GM23338 (cell line): ENCODE measurements at places on chromosomes 3 and 15.

GRCh38 chr3:56785499-56785898 is 16.2 kb downstream of the ARHGEF3 start:
- DNase-seq, result no peak
- no peak overlapping the region for H3K27ac ChIP-seq
- no peaks in the 10 kb centered on the region for H3K27me3 ChIP-seq

DNA sequence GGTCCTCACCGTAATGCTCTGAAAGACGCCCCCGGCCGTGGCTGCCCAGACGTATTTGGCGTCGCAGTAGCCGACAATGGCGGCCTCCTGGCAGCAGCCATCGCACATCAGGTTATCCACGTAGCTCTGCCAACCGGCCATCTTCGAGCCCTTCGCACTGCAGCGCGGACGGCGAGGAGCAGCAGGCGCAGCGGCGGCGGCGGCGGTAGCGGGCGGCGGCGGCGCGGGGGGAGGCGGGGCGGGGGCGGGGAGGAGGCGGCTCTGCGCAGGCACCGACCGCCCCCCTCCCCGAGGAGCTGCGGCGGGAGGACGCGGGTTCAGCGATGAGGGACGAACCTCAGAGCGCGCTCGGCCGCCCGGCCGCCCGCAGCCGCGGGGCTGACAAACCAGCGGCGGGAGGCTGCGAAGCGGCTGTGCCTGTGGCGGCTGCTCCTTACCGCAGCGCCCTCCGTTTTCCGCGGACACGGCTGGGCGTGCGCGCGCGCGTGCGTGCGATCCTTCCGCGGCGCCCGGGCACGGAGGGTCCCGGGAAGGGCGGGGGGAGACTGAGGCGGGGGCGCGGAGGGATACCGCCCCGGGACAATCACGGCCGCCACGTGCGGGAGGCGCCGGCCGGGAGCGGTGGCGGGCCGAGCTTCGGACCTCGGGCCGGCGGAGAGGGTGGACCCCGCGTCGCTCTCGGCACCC is at the start of gene PFN2:
PFN2 (minus strand) TSS at position 180 of the 687 bp plus-strand sequence; CDS start at position 141, 39 bp downstream.
- peak within 1 kb of the TSS; percentile 96 for H3K27ac ChIP-seq
- peak within 1 kb of the TSS; percentile 64 for H3K4me3 ChIP-seq
- peaks cover 32% of the 10 kb centered on the region for H3K4me1 ChIP-seq
- H3K36me3 ChIP-seq, result peaks cover 3% of the 10 kb centered on the region; the same call in 1 of the 2 replicates
- H3K27me3 ChIP-seq, result no peaks in the 10 kb centered on the region
- DNase-seq, result no peak

GRCh38 chr3:14706096-14706495 is 31.2 kb downstream of the C3orf20 start:
- no peaks in the 10 kb centered on the region for H3K27me3 ChIP-seq
- no peaks in the 10 kb centered on the region for H3K4me1 ChIP-seq
- DNase-seq, result no peak
- no peak overlapping the region for H3K4me3 ChIP-seq

GRCh38 chr3:18739099-18739433 is 313.9 kb upstream of the SATB1 start:
- H3K27ac ChIP-seq, result no peak overlapping the region
- no peak overlapping the region for H3K4me3 ChIP-seq
- H3K4me1 ChIP-seq, result no peaks in the 10 kb centered on the region
- no peaks in the 10 kb centered on the region for H3K36me3 ChIP-seq
- DNase-seq, result no peak

- no peak overlapping the region for H3K4me3 ChIP-seq
- DNase-seq, result no peak
- no peak overlapping the region for H3K27ac ChIP-seq
- H3K36me3 ChIP-seq, result no peaks in the 10 kb centered on the region
- H3K4me1 ChIP-seq, result no peaks in the 10 kb centered on the region
Measured at GRCh38 chr3:128312271-128312670, 154.4 kb downstream of the DNAJB8 start.

GRCh38 chr3:15667484-15667883 is 65.9 kb downstream of the BTD start:
- no peak overlapping the region for H3K4me3 ChIP-seq
- no peak for DNase-seq
- H3K27me3 ChIP-seq, result no peaks in the 10 kb centered on the region
- no peak overlapping the region for H3K27ac ChIP-seq
- H3K4me1 ChIP-seq, result peaks cover 32% of the 10 kb centered on the region
- peaks cover 8% of the 10 kb centered on the region; the same call in 1 of the 2 replicates for H3K36me3 ChIP-seq

- DNase-seq, result no peak
- H3K4me3 ChIP-seq, result no peak overlapping the region
- H3K27me3 ChIP-seq, result peaks cover 8% of the 10 kb centered on the region
- peaks cover 1% of the 10 kb centered on the region; the same call in 1 of the 2 replicates for H3K4me1 ChIP-seq
- no peak overlapping the region for H3K27ac ChIP-seq
Measured at GRCh38 chr3:69379661-69380060, 6.2 kb downstream of the FRMD4B start.

GRCh38 chr15:53861792-53862191 is 102.3 kb upstream of the WDR72 start:
- H3K4me3 ChIP-seq, result no peak overlapping the region
- H3K27ac ChIP-seq, result no peak overlapping the region
- no peaks in the 10 kb centered on the region for H3K27me3 ChIP-seq
- no peaks in the 10 kb centered on the region for H3K4me1 ChIP-seq

- DNase-seq, result no peak
- no peak overlapping the region for H3K27ac ChIP-seq
- H3K4me1 ChIP-seq, result no peaks in the 10 kb centered on the region
- H3K4me3 ChIP-seq, result no peak overlapping the region
- no peaks in the 10 kb centered on the region for H3K27me3 ChIP-seq
Measured at GRCh38 chr15:78105476-78106241, 13.3 kb downstream of the SH2D7 start.

DNA sequence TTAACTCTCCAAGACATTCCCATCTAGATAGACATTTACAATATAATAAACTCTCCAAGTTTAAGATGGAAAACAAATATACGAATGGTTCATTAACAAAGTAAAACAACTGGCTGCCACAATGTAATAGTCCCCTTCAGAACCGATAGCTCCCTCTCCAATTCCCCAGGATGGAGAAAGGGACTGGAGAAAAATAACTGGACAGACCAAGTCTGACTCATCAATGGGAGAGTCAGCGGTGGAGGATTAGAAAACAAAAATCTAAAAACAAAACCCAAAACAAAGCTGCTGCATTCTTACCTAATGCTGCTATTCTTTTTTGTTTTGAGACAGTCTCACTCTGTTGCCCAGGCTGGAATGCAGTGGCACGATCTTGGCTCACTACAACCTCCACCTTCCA is 468.1 kb downstream of the SHQ1 start:
- H3K27ac ChIP-seq, result peak overlapping the region; percentile 47; the same call in 1 of the 2 replicates
- DNase-seq, result no peak
- no peak overlapping the region for H3K4me3 ChIP-seq
- H3K4me1 ChIP-seq, result peaks cover 99% of the 10 kb centered on the region
- H3K36me3 ChIP-seq, result 0 out of 2 replicates have a peak, but pooled peaks cover 3% of the 10 kb centered on the region

- 0 out of 2 replicates have a peak, but pooled peaks cover 13% of the 10 kb centered on the region for H3K4me1 ChIP-seq
- H3K4me3 ChIP-seq, result no peak overlapping the region
- no peaks in the 10 kb centered on the region for H3K27me3 ChIP-seq
- no peak for DNase-seq
Measured at GRCh38 chr3:21142949-21143348, 608.1 kb downstream of the ZNF385D start.

DNA sequence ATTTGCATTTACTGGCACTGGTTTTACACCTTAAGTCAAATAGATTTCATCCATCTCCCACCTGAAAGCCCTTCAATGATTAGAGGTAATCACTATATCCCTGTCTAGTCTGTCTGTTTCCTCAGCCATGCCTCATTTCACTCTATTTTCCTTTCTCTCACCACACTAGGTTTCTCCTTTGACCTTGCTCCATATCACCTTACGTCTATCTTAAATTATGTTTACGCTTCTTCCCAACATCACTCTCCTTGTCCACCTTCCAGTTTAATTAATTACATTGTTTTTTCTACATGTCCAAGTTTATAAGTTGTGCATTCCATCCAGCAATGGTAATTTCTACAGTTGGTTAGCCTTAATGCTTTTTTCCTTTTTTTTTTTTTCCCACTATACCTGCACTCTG is 396.7 kb upstream of the PDZRN3 start:
- no peak overlapping the region for H3K4me3 ChIP-seq
- no peak overlapping the region for H3K27ac ChIP-seq
- no peaks in the 10 kb centered on the region for H3K4me1 ChIP-seq

DNA sequence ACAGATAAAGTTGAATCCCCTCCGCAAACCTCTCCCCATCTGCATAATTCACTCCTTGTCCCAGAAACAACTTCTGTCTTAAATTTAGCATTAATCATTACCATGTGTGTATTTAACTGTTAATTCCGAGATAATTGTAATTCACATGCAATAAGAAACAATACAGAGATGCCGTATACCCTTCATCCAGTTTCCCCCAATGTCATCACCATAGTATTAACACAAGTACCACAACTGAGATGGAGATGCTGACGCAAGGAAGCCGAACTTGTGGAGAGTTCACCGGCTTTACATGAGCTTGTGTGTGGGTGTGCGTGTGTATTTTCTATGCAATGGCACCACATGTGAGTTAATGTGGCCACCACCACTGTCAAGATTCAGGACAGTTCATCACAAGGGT is 39.6 kb upstream of the SEC13 start:
- no peaks in the 10 kb centered on the region for H3K4me1 ChIP-seq
- H3K27ac ChIP-seq, result no peak overlapping the region
- no peak overlapping the region for H3K4me3 ChIP-seq

DNA sequence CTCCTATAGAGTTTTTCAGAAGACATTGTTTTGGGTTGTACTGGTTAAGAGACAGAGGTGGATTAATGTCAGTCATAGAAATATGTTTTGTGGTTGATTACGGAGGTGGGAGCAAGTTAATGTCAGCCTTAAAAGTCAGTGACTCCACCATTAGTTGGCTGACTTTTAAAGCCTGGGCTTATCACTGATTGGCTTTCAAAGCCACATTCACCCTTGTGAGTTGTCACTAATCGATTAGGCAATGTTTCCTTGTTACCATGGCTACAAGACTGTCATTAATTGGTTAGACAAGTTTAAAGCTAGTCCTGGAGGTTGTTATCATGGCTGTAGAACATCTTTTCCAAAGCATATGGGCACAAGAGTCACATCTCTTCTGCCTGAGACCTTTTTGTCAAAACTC is 73.0 kb downstream of the NEO1 start:
- DNase-seq, result peak; percentile 9
- no peaks in the 10 kb centered on the region for H3K36me3 ChIP-seq
- no peaks in the 10 kb centered on the region for H3K4me1 ChIP-seq
- no peaks in the 10 kb centered on the region for H3K27me3 ChIP-seq
- no peak overlapping the region for H3K27ac ChIP-seq

GRCh38 chr3:62236016-62236415 is 137.3 kb downstream of the FEZF2 start:
- no peak overlapping the region for H3K27ac ChIP-seq
- H3K27me3 ChIP-seq, result no peaks in the 10 kb centered on the region
- DNase-seq, result no peak
- H3K4me1 ChIP-seq, result no peaks in the 10 kb centered on the region; the same call in 1 of the 2 replicates

- DNase-seq, result no peak
- no peaks in the 10 kb centered on the region for H3K36me3 ChIP-seq
- no peaks in the 10 kb centered on the region for H3K27me3 ChIP-seq
- peaks cover 12% of the 10 kb centered on the region for H3K4me1 ChIP-seq
- no peak overlapping the region for H3K27ac ChIP-seq
Measured at GRCh38 chr3:44058868-44059203, 182.8 kb upstream of the TOPAZ1 start.

DNA sequence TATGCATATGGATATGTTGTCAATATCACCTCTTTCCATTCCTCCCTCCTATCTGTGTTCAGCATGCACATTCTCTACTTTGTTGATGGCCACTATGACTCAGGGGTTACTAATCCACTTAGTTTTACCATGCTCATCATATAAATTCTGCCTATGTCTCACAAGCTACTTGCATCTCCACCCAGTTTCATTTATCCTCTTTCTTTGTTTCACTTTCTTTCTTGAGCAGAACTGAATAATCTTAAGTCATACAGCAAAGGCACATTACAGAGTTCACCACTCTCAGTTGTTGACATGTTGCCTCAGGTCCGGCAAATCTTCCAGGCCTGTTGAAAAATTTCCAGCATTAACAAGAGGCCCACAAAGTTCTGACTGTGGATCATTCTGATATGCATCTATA is 71.5 kb downstream of the SSR3 start:
- no peak for DNase-seq
- no peaks in the 10 kb centered on the region for H3K36me3 ChIP-seq
- no peaks in the 10 kb centered on the region for H3K27me3 ChIP-seq
- no peak overlapping the region for H3K27ac ChIP-seq
- 0 out of 2 replicates have a peak, but pooled peaks cover 6% of the 10 kb centered on the region for H3K4me1 ChIP-seq

DNA sequence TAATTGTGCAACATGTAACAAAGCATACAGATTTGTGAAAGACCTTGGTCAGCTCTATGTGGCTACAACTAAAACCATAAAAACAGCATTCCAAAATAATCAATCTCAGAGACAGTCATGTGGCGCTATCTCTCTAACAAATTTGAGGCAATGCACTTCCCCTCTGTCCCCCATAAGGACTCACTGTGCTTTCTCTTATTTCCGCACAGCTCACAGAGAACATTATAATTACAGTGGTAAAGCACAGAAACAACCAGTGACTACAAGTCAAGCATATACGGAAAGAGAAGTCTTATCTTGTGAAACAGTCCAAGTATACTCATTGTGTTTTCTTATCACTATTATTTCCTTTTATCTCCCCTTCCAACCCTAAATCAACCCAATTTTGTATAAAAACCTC is 64.3 kb downstream of the RYK start:
- H3K4me3 ChIP-seq, result no peak overlapping the region
- H3K27me3 ChIP-seq, result no peaks in the 10 kb centered on the region
- no peak for DNase-seq
- peaks cover 15% of the 10 kb centered on the region; the same call in 1 of the 2 replicates for H3K4me1 ChIP-seq
- H3K27ac ChIP-seq, result no peak overlapping the region

DNA sequence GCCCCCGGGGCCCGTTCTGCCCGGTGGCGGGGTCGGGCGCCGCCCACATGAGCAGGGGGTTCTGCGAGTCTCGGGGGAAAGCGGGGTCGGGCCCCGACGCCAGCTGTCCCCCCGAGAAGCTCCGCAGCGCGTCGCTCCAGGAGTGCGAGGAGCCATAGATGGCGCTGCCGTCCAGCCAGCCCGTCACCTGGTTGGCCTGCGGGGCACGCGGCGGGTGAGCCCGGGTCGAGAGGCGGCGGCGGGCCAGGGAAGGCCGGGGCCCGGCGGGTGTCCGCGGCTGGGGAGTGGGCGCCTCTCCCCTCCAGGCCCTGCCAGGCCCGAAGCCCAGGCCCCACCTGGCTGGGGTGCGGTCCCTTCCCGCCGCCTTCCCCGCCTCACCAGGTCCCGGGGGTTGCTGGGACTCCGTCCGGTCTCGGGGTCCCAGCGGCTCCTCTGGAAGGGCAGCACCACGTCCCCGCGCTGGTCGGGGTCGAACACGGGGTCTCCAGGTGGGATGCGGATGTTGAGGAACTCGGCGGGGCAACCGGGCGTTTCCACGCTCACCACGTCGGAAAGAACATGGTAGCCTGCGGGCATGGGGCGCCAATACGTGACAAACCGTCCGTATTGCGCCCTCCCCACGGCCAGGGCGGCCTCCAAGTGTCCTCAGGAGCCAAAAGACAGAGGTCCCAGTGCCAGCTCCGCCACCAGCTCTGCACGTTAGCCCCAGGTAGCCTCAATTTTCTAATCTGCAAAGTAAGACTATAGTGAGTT is 2.4 kb downstream of the DUOX2 start:
- peak overlapping the region; percentile 58 for H3K4me3 ChIP-seq
- H3K27me3 ChIP-seq, result peaks cover 83% of the 10 kb centered on the region
- no peaks in the 10 kb centered on the region for H3K36me3 ChIP-seq
- no peak overlapping the region for H3K27ac ChIP-seq
- peaks cover 34% of the 10 kb centered on the region for H3K4me1 ChIP-seq
